ENCODE measurements at places on chromosomes 11 and 22.

DNA sequence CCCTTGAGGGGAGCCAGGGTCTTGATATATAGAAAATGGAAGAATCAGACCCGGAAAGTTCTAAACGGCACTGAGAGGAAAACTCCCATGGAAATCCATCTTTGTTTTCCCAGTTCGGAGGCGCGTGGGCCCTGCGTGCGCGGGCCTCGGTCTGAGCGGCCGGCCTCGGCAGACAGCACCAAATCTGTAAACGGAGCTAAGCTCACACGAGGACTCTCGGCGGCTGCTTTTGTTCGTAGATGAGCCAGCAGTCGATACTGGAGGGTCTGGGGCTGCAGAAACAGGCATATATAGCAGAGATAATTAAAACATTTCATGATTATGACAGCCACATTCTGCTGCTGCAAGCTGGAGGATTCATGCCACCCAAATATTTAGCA, 68.5 kb upstream of the PPARA start:
- no peak for DNase-seq

DNA sequence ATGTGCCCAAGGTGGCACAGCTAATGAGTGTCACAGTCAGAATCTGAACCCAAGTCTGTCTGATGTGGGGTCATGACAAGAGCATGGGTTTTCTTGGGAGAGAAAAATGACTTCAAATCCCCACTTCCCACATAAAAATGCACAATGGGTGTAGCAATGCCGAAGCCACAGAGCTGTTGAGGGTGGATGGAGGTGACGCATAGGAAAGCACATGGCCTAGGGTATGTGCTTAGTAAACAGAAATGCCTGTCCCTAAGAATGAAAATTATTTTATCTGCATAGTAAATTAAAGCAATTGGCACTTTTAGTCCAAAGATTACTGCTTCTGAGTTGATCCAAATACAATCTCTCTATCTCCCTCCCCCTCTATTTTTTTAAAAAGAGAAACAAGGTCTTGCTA, 10.9 kb downstream of the MICAL3 start:
- DNase-seq, result no peak

DNA sequence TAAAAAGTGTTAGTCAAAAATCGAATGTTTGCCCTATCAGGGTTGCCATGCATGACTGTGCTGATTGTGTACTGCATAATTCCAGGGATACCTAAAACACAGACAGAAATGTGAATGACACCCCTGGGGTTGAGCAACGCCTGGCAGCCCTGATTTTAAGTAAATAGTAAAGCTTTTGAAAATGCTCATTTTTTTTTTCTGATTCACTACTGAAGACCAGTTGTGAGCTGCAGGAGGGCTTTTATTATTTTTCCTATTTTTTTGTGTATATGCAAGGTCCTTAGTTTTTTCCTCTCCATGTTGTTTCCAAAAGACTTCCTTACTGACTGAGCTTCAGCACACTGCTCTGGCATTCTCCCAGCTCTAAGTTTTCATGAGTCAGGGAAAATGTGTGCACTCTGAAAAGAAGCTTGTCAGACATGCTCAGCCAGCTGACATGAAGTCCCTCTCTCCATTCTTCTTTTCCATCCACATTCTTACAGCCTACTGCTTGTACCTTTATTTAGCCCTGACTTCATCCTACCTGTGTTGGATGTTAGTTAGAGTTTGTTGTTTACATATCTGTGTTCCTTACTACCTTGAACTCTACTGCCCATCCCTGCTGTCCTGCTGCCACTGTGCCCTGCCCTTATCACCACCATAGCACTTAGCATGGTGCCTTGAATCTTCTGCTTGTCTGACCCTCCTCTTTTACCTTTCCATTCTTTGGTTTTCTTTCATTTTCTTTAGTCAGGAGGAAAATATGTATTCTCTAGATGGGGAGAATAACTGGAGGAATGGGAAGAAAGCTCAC, 79.5 kb downstream of the HORMAD2 start:
- no peak for DNase-seq

DNA sequence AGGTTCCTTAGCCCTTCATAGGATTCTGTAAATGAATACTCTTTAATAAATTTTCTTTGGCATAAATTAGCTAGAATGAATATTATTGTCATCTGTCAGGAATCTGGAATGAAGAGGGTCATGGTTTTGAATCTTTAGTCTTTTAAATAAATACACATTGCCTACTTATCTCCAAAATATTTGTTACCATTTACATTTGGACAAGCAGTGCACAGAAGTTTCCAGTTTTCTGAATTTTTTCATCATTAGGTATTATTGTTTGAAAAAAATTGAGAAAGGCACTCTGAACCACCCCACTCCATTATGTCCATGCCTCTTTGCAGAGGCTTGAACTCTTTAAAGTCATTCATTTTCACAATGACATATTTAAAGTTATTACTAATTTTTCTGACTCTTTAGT, 549.0 kb upstream of the LUZP2 start:
- no peak for DNase-seq

- DNase-seq, result no peak
These were observed 355.9 kb upstream of the RAG2 start for GRCh38 chr11:36953976-36954375.

DNA sequence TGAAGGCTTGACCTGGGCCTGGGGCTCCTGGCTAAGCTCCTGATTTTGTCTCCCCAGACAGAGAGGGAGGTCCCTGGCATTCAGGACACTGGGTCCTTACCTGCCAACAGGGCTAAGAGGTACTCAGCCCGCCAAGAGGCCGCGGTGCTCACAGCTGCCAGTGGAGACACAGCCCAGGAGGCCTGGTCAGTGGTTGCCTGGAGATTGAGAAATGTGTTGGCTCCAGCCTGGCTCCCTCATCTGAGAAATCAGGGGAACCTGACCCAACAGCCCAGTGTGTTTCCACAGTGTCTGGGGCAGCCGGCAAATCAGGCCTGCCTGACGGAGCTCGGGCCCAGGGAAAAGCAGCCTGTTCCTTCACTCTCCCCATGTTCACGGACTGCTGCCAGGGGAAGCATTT, 79.4 kb upstream of the NAV2 start:
- DNase-seq, result no peak

DNA sequence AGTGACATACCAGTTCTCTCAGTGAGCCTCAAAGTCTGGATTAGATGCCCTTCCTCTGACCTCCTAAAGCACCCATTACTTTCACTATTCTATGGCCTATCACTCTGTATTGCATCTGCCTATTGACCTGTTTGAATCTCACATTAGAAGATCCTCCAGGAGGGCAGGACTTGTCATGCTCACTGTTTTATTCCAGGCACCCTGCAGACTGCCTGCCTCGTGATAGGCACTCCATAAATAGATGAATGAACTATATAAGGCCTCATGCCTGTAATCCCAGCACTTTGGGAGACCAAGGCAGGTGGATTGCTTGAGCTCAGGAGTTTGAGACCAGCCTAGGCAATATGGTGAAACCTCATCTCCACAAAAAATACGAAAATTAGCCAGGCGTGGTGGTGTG, 160.1 kb upstream of the CADM1 start:
- no peak for DNase-seq

GRCh38 chr11:113470233-113470632, 5.0 kb downstream of the DRD2 start:
- no peak for DNase-seq

Measured in amygdala (tissue), 56 donors.